ENCODE measurements at places on chromosomes 13 and 19.

DNA sequence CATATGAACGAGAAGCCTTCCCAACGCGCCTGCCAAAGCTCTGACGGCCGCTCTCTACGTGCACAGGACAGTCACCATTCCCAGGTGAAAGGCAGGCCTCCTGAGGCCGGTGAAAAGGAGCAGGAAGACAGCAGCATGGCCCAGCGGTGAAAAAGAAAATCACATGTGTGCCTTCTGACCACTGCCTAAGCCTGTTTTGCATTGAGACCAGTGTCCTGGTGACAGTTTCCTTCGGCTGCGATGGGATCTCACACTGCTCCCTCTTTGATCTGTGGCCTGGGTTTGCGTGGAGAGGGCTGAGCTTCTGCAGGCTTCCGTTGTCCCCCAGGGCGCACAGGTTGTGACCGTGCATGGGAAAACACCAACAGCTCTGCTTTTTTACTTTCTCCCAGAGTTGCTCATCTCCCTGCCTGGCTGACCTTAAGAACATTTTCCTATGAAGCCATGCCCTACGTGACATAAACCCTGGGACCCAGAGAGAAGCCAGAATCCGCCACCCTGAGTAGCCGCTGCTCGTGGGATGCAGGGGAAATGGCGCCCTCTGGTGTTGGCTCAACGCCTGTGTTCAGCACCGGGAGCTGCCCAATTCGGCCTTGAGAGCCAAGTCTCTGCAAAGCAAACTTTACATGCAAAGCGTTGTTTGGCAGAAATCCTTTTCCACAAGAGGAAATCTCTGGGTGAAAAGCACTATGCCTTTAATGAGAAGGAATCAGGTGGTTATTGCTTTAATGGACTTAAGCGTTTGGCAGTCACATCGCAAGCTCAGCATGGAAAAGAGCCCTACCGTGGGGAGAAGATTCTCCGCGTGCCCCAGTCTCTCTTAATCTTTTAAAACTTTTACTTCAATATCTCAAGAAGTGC is 112.2 kb upstream of the GPR12 start:
- peak; percentile 29 for DNase-seq

DNA sequence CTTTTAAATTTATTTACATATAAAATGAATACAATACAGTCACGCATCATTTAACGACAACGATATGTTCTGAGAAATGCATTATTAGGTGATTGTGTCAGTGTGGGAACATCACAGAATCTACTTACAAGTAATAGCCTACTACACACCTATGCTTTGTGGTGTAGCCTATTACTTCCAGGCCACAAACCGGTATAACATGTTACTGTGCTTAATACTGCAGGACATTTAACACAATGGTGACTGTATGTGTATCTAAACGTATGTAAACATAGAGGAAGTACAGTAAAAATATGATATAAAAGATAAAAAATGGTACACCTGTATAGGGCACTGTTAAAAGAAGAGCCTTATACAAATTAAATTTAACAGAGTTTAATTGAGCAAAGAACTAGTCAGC is 62.4 kb upstream of the KLHL1 start:
- DNase-seq, result no peak

GRCh38 chr13:109788372-109789111 is 2.2 kb upstream of the IRS2 start:
- no peak for DNase-seq

GRCh38 chr13:97648171-97648880 is 214.4 kb downstream of the RAP2A start:
- peak; percentile 88 for DNase-seq

DNA sequence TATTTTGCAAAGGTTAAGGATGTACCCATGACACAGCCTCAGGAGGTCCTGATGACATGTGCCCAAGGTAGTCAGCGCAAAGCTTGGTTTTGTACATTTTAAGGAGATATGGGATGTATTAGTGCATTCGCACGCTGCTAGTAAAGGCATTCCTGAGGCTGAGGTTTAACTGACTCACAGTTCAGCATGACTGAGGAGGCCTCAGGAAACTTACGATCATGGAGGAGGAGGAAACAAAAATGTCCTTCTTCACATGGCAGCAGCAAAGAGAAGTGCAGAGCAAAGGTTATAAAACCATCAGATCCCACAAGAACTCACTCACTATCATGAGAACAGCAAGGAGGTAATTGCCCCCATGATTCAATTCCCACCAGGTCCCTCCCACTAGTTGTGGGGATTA is 1017.4 kb downstream of the EFNB2 start:
- DNase-seq, result no peak

DNA sequence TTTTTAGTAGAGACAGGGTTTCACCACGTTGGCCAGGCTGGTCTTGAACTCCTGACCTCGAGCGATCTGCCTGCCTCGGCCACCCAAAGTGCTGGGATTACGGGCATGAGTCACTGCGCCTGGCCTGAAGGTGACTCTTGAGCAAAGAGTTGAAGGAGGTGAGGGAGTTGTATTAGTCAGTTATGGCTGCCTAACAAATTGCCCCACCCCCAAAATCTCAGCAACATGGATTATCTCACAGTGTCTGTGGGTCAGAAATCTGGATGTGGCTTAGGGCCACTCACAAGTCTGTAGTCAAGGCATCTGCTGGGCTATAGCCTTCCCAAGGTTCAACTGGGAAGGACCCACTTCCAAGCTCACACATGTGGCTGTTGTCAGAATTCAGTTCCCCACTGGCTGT is 52.8 kb upstream of the ADGRE5 start:
- no peak for DNase-seq

- no peak for DNase-seq
These were observed 73.2 kb upstream of the CACNA1A start for GRCh38 chr19:13579388-13580060.

DNA sequence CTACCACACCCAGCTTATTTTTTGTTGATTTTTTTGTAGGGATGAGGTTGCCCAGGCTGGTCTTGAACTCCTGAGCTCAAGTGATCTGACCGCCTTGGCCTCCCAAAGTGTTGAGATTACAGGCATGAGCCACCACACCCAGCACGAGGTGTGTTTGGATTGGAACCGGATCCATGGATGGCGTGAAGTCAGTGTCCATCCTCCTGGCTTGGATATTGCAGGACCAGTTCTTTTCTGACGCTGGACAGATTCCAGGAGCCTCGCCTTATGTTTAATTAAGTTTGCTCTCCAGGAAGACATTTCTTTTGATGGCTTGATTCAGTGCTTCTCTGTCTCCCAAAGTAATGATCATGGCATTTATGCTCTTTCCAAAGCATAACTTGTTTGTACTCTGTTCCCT is 14.4 kb upstream of the RFXAP start:
- DNase-seq, result no peak

DNA sequence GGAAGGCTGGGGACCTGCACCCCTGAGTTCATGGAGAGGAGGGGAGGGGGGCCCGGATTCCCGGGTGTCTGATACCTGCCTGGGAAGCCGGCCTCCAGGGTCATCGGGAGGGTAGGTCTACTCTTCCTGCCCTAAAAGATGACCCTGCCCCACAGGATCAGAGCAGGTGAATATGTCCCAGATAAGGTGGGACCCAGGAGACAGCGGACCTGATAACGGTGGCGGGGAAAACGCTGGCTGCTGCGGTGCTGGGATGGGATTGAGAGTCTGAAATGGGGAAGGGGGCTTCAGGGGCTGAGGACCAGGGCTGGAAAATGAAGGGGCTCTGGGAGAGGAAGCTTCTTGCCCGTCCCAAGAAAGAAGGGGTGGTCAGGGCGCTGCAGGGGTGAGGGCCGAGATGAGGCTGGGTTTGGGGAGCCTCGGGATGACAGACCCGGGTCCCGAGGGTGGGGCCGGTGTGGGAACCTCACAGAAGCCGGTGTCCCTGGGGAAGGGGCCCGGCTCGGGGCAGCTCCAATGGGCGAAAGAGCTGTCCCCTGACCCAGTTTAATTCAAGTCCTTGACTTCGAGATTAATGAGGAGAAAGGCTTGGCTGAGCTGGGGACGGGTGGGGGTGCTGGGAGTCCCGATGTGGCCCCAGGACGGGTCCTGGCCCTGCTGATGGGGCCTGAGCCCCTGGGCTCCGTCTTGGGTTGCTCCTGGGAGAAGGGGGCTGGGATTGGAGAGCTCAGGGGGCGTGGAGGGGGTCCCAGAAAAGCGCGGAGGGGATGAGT is 823 bp downstream of the TTYH1 start:
- no peak for DNase-seq

DNA sequence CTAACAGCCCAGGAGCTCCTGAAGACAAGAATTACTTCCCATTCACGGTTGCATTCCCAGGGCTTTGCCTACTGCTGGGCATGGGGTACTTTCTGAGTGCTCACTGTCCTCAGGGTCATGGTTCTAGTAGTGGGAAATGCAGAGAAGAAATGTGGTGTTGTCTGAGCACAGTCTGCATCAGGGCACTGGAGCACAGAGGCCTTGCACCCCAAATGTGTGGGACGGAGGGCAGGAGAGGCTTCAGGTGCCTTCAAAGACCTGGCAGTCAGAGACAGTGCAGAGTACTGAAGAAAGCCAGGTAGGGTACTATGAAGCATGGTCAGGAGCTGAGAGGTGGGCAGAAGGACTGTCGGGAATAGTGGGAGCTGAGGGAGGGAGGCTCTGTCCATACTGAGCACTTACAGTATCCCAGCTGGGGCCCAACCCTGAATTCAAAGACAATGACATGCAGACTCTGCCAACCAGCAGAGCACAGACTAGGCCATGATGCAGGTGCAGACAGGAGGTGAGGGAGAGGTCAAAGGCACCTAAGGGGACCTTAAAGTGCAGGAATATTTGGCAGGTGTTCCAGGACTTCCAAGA is 144.4 kb downstream of the USP12 start:
- DNase-seq, result no peak

DNA sequence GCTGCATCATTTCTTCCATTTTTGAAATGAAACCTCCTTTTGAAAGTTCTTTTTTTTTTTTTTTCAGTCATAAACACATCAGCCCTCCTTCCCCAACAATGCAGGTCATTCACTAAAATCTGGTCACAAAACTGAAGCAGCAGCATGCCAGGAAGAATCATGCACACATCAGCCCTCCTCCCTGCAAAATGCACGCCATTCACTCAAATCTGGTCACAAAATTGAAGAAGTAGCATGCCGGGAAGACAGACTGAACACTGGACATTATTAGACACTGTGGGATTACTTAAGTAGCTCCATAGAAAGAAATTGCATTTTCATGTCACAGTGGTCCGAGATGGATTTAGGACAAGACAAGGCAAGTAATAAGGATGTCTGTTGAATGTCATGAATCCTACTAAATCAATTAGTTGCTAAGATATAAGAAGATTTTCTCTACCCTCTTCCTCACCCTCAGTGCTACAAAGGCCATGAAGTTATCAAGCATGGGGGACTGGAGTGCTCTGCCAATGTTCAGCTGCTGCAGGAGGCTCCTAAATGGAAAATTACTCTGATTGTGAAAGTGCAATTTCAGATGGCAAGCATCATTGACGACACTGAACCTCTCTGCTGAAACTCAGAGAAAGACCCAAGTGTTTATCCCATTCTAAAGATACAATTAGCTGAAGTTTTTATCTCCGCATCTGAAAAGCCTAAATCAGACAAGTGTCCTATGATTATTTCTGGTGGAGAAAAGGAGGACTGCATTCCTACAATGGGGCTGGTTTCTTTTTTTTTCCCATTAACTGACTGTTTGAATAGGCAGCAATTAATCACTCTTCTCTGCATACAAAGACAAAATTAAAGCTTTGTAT is 913.2 kb downstream of the DIAPH3 start:
- no peak for DNase-seq
